ENCODE measurements at places on chromosomes 12 and 14. TPM values are rescaled to one million over a fixed set of nuclear protein-coding genes. Genes with fewer than 3 reads are reported as not detected.

The SPRYD3 gene
- 19.7 TPM for polyA plus RNA-seq

The NTN4 gene
- polyA plus RNA-seq = 110 TPM

The COX8C gene
- polyA plus RNA-seq = not detected

- no peak for DNase-seq
These were observed 16.1 kb upstream of the GAS2L3 start for GRCh38 chr12:100557357-100557756.

- no peak for DNase-seq
These were observed 44.3 kb upstream of the KTN1 start for GRCh38 chr14:55535516-55536203.

DNA sequence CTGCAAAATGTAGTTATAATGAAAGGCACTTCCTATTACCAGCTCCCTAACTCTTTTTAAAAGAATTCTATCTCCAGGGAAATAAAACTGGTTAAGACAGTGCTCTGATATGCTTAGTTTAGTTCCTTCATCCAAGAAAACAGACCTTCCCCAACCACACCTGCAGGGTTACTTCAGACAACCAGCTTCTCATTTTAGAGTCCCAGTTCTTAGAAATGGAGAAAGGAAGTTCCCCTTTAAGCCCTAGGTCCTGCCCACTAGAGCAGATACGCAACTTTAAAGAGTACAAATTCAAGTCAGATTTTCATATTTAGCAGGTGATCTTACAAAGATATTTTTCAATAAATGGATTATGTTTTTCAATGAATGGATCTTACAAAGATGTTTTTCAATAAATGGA, 4.4 kb upstream of the WSB2 start:
- no peak for DNase-seq

- DNase-seq = no peak
These were observed 716 bp upstream of the PTGDR start for GRCh38 chr14:52266782-52267181.

DNA sequence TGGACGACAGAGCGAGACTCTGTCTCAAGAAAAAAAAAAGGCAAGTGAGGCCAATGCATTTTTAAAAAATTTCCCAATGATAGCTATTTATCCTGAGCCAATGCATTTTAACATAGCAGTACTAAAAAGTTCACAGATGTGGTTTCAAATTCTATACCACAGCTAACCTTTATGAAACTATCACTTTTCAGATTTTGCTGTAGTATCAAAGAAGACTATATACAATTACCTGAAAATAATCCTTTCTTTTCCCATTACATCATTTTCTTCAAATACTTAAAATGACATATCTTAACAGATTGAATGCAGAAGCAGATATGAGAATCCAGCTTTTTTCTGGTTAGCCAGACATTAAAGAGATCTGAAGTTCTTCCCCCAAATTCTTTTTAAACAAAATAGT, 13.2 kb downstream of the ATF7 start:
- no peak for DNase-seq

- DNase-seq = no peak
These were observed 50.1 kb downstream of the CCDC88C start for GRCh38 chr14:91367173-91368171.

The SOCS4 gene
- 21.8 TPM for polyA plus RNA-seq

The AQP6 gene
- 0.94 TPM for polyA plus RNA-seq

- DNase-seq = no peak
These were observed 17.7 kb downstream of the SPPL3 start for GRCh38 chr12:120886199-120887018.

DNA sequence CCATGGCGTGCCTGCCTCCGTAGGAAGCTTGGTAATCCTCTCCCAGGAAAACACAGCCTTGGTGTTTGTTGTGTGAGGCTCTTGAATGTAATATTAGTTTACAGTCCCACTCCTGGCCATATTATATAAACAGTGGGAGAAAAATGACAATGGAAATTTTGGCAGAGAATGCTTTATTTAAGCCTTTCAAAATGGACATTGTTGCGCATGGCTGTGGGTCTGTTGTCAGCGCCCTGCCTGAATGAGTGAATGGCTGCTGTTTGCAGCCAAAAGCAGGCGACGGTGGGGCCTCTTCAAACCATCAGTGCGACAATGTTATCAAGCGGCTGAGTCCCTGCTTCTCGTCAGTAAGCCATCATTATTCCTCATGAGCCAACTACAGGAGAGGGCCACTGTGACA, 201.8 kb upstream of the RMST start:
- DNase-seq = no peak

GRCh38 chr12:128245121-128245520, 21.8 kb upstream of the TMEM132C start:
- DNase-seq = no peak

DNA sequence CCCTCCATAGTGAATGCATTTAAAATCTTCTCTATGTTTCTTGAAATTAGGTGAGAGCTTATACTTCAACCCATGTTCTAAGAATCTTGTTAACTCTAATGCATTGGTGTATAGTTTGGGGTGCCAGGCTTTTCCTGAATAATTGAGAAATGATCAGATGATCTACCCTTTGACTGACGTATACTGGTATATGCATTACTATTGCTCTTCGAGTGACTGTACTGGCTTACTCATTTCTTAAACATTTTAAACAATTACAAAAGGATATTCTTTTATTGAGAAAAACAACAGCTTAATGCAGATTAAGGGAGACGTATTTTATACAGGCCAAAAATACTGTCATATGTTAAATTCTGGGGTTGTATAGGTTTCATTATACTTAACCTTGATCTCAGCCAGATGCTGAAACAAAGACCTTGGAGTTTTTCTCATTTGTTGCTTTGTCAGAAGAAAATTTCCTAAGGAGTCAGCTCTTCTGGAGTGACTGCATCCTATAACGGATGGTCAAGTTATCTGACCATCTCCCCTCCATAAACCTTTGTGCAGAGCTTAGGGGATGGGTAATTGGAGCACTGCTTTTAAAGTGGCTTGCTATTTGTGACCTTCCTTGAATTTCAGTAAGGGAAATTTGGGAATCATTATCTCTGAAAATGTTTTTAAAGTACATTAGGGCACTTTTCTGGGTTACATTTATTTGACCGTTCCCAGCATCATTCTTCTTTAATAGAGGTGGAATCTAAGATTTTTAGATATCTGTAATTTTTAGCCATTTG, 507.6 kb downstream of the PCNX1 start:
- DNase-seq = no peak

DNA sequence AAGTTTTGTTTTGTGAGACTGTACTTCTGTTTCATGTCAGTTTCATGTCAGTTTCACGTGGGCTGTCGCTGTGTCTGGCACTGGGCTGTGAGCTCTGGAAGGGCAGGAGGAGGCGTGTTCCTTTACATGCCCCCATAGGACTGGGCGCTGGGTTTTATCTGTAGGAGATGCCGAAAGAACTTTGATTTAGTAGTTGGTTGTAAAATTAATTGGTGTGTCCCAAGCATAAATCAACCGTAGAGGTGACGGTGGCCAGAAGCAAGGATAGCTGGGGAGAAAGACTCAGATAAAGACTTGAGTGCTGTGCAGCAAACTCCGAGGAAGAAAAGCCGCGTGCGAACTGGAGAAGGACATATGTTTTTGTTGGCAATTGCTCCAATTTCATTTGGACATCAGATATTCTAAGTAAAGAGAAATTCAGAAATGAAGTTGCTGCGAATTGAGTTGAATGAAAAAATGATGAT, 182.5 kb downstream of the VRK1 start:
- peak; percentile 26 for DNase-seq

DNA sequence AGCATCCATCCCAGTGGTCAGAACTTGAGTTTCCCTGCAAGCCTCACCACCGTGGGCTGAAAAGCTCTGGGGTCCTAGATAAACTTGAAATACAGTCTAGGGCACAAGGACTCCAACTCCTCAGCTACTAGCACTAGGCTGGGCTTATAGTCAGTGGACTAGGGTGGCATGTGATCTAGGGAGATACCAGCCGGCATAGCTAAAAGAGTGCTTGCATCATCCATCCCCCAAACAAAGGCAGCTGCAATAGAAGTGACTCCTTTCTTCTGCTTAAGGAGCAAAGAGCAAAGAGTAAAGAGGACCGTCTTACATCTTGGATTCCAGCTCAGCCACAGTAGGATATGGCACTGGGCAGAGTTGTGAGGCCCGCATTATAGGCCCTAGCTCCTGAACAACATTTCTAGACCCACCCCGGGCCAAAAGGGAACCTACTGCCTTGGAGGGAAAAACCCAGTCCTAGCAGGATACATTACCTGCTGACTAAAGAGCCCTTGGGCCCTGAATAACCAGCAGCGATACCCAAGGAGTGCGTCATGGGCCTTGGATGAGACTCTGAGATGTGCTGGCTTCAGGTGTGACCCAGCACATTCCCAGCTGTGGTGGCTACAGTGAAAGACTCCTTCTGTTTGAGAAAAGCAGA, 17.9 kb upstream of the SOS2 start:
- DNase-seq = no peak

GRCh38 chr12:70557583-70558191, 79.5 kb downstream of the PTPRB start:
- DNase-seq = no peak

GRCh38 chr14:45135156-45135555, 574 bp upstream of the FANCM start:
- peak; percentile 22 for DNase-seq

The GCH1 gene
- 9.2 TPM for polyA plus RNA-seq

DNA sequence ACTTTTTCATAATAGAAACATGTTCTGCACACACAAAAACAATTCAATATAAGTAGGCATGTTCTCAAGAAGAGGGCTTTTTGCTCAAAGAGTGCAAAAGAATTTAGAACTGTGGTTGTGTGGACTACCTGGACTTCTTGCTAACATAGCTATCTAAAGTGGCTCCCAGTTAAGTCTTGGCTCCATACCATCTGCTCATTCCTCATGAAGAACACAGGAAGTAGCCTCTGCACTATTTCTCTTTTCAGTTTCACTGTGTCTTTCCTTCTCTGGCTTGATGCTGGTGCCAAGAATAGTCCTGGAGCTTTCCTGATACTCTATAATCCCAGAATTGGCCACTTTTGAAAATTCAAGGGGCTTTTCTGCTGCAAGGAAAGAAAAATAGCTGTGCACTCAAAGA, 127.4 kb downstream of the CCER1 start:
- DNase-seq = no peak

GRCh38 chr14:100769035-100769939, 42.6 kb downstream of the DLK1 start:
- DNase-seq = no peak

- no peak for DNase-seq
These were observed 120.0 kb upstream of the PDZRN4 start for GRCh38 chr12:41067941-41068645.

The OR6S1 gene
- polyA plus RNA-seq = not detected

The CLEC4A gene
- polyA plus RNA-seq = 0.63 TPM

DNA sequence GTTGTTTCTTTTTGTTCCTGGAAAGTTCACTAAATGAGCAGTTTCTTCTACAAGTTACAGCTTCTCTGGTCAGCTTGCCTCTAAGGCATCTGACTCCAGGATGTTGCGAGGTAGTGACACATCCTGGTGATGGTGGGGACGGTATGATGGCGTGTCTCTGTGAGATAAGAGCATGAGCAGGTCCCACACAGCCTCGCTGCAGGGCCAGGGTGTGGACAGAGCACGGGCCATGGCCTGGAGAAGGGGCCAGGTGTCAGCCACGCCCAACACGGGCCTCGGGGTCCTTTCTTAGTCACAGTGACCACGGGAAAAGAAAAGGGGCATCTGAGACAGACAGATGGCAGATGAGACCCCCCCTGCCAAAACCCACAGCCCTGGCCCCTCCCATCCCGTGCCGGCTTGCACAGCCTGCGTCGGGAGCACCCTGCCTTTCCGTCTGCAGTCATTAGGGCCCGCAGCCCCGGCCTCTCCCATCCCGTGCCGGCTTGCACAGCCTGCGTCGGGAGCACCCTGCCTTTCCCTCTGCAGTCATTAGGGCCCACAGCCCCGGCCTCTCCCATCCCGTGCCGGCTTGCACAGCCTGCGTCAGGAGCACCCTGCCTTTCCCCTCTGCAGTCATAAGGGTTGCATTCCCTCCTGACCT, 79.3 kb upstream of the DYNC1H1 start:
- DNase-seq = no peak

- no peak for DNase-seq
These were observed 183.5 kb downstream of the ADGRD1 start for GRCh38 chr12:131137009-131137835.

The RNASE4 gene
- 4.2 TPM for polyA plus RNA-seq

- no peak for DNase-seq
These were observed 10.3 kb upstream of the ELK3 start for GRCh38 chr12:96183734-96184370.

DNA sequence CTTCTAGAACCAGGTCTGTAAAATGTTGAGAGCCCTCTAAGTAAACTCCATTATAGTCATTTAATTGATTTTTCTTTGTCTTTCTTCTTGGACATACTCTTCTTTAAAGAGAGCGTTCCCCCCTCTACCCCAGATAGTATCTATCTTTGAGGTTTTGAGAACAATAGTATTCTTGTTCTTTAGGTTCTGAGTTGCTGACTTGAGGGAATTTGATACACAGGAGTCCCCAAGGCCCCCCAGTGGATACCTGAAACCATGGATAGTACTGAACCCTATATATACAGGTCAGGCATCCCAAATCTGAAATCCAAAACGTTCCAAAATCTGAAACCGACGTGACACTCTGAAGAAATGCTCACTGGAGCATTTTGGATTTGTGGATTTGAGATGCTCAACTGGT, 65.5 kb downstream of the FUT8 start:
- DNase-seq = no peak

GRCh38 chr12:57724003-57724935, 14.3 kb downstream of the AGAP2 start:
- DNase-seq = no peak

GRCh38 chr14:98685725-98686124, 586.3 kb downstream of the BCL11B start:
- DNase-seq = no peak

The GPR65 gene
- 0.55 TPM for polyA plus RNA-seq

DNA sequence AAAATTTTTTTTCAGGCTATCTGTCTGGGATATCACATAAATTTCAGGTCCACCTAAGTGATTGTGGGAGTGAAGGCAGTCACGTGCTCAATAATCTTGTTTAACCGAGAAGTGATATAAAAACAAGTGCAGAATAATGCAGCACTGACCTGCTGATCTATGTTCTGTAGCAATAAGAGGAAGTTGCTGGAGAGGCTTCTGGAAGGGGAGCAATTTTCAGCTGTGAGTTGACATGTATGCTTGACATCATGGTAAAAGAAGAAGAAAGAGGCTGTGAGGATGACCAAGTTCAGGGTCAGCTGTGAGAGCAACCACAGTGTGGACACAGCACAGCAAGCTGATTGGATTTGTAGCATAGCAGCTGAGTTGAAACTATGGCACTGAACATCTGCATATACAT, 172.0 kb upstream of the PELI2 start:
- no peak for DNase-seq

The IPO4 gene
- polyA plus RNA-seq = 39.5 TPM

The PTGER2 gene
- 7.9 TPM for polyA plus RNA-seq

DNA sequence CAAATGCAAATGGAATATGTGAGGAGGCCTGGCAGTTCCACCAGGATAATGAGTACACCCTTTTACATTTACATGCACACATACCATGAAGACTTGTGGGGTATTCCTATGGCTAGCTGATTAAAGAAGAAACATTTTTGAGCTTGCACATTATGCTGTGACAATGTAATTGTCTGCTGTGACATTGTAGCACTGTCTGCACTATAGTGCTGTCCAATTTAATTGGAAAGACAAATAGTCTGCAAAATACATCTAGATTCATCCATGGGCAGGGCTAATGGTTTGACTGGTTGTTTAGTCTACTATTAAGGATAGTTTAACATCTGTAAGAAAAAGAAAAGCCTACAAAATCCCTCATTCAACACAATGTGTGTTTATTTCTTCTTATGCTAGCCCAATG, 1005.6 kb upstream of the LRFN5 start:
- no peak for DNase-seq

The LPAR5 gene
- polyA plus RNA-seq = 1.2 TPM

The INHBC gene
- 0.11 TPM for polyA plus RNA-seq

Measured in left renal pelvis (tissue), 4 donors.